ENCODE measurements at places on chromosomes 2 and 18. TPM values are rescaled to one million over a fixed set of nuclear protein-coding genes. Genes with fewer than 3 reads are reported as not detected.

The IL1R1 gene
- not detected for total RNA-seq

- DNase-seq: no peak
- H3K27me3 ChIP-seq: no peaks in the 10 kb centered on the region
- no peaks in the 10 kb centered on the region for H3K36me3 ChIP-seq
- H3K4me3 ChIP-seq: no peak overlapping the region
Observed at GRCh38 chr2:205540036-205540435, 142.3 kb upstream of the NRP2 start.

DNA sequence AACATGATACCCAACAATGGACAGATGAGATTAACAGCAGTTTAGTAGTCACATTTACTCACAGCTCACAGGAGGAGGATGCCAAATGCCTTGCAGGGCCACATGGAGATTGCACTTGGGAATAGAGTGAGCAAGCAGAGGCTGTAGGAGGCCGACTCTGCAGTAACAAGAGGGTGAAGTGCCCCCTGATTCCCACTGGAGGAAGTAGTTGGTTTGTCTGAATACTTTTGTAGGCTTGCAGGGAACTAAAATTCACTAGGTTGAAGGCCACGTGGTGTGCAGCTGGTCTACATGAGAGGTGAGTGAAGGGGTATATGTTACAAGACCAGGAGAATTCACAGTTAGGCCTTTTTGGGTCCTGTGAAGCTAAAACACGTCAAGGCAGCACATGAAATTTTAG lies 419.3 kb upstream of the TNP1 start:
- DNase-seq: no peak
- no peaks in the 10 kb centered on the region for H3K4me1 ChIP-seq
- H3K27ac ChIP-seq: no peak overlapping the region
- H3K4me3 ChIP-seq: no peak overlapping the region

GRCh38 chr18:62420513-62421209 lies 95.6 kb downstream of the TNFRSF11A start:
- peaks cover 47% of the 10 kb centered on the region for H3K4me1 ChIP-seq
- no peaks in the 10 kb centered on the region for H3K27me3 ChIP-seq
- H3K4me3 ChIP-seq: peak overlapping the region; percentile 68
- H3K36me3 ChIP-seq: peaks cover 11% of the 10 kb centered on the region

DNA sequence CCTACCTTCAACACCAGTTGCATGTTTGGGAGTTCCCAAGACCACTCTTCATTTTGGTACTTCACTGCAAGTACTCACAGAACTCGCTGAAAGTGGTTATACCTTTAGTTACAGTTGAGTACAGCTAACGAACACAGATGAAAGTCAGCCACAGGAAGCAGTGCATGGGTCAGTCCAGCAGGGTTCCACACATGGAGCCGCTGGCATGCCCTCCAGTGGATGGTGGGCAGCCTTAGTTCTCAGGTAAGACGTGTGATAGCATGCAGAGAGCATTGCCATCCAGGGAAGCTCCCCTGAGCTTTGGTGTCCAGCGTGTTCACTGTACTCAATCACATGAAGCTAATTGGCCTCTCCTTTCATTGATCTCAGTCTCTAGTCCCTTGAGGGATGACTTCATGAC lies 815.3 kb downstream of the RNF144A start:
- H3K4me1 ChIP-seq: peaks cover 69% of the 10 kb centered on the region
- H3K36me3 ChIP-seq: peaks cover 94% of the 10 kb centered on the region
- no peak overlapping the region for H3K4me3 ChIP-seq
